ENCODE measurements at places on chromosomes 4 and X. TPM values are rescaled to one million over a fixed set of nuclear protein-coding genes. Genes with fewer than 3 reads are reported as not detected.

Gene SULT1E1
- total RNA-seq: not detected

Gene CCKAR
- not detected for total RNA-seq

Gene GPR173
- not detected for total RNA-seq

Gene PHKA1
- total RNA-seq: 2.7 TPM

Gene UGT2B15
- total RNA-seq: not detected

Gene DOCK11
- 32.0 TPM for total RNA-seq

Gene PAGE2
- total RNA-seq: not detected

Measured in natural killer cell treated with Interleukin-12 subunit alpha and Interleukin-12 subunit beta and Interleukin-15 and Interleukin-18, amount 100 ng/mL, for 72 hours (primary cell).